ENCODE measurements at places on chromosomes 3 and 15. TPM values are rescaled to one million over a fixed set of nuclear protein-coding genes. Genes with fewer than 3 reads are reported as not detected.

DNA sequence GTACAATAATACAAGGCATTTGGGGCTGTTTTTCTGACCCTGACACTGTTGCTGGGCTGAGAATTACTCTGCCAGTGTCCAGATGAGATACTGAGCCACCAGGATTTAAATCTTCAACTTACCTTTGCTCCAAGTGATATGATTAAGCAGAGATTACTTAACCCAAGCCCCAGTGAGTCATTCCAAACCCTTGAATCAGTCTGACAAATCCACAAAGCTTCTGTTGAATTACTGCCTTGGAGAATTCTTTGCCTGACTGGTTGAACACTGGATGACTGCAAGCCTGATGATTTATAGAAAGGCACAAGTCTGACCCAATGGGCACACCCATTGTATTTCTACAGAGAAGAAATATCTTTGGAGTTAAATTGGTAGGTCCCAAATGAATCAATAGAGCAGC lies 88.2 kb upstream of the TSC22D2 start:
- DNase-seq, result no peak

GRCh38 chr3:47475029-47475569 lies 642 bp downstream of the SCAP start:
- DNase-seq, result no peak

DNA sequence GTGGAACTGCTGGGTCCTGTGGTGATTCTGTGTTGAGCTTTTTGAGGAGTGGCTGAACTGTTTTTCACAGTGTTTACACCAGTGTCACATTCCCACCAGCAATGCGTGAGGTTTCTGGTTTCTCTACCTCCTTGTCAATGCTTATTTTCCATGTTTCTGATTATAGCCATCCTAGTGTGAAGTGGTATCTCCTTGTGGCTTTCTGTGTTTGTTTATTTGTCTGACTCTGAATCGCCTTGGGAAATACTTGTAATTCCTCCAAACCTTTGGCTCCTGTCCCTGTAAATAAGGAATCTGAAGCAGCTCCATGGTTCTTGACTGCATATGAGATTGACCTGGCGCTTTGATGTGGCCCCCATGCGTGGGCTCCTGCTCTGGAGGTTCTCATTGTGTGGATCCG lies 20.6 kb downstream of the FAN1 start:
- no peak for DNase-seq

DNA sequence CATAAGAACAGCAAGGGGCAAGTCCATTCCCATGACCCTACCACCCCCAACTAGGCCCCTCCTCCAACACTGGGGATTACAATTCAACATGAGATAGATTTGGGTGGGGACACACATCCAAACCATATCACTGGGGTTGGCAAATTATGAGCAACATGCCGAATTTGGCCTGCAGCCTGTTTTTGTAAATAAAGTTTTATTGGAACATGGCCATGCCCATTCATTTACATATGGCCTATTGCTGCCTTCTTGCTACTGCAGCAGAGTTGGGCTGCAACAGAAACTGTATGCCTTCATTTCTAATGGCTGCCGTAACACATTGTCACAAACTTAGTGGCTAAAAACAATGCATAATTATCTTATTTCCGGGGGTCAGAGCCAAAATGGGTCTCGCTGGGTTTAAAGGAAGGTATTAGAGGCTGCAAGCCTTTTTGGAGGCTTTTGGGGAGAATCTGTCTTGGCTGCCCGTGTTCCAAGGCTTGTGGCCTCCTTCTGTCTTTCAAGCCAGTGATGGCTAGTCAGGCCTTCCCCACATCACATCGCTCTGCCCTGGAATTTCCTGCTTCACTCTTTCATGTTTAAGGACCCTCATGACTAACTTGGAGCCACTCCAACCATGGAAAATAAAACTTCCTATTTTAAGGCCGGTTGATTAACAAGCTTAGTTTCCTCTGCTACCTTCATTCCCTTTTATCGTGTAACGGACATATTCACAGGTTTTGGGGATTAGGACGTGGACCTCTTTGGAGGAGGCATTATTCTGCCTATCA lies 428.5 kb upstream of the PROK2 start:
- DNase-seq, result no peak

The C3orf33 gene
- 2.2 TPM for total RNA-seq

DNA sequence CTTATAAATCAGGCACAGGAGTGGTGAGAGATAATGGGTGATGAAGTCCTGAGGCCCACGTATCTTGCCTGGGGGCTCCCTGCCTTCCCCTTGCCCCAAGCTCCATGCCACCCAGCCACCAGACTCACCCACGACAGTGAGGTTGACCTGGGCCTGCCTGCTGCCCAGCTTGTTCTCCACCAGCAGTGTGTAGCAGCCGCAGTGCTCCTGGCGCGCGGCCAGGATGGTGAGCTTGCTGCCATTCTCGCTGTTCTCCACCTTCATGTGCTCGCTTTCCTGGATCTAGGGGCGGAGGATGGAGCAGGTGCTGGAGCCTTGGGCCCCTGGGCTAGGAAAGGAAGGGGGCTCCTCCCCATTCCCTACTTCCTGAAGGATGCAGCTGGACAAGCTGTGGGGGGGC lies 79.1 kb upstream of the HACD2 start:
- no peak for DNase-seq

The PLCB2 gene
- 12.0 TPM for total RNA-seq

The ANKRD63 gene
- total RNA-seq, result not detected

The MFSD1 gene
- total RNA-seq, result 173 TPM

GRCh38 chr3:18747383-18747782 lies 322.2 kb upstream of the SATB1 start:
- no peak for DNase-seq

- no peak for DNase-seq
These were observed 35.1 kb upstream of the EIF3J start for GRCh38 chr15:44501768-44502366.

The CHRD gene
- 8.5 TPM for total RNA-seq

DNA sequence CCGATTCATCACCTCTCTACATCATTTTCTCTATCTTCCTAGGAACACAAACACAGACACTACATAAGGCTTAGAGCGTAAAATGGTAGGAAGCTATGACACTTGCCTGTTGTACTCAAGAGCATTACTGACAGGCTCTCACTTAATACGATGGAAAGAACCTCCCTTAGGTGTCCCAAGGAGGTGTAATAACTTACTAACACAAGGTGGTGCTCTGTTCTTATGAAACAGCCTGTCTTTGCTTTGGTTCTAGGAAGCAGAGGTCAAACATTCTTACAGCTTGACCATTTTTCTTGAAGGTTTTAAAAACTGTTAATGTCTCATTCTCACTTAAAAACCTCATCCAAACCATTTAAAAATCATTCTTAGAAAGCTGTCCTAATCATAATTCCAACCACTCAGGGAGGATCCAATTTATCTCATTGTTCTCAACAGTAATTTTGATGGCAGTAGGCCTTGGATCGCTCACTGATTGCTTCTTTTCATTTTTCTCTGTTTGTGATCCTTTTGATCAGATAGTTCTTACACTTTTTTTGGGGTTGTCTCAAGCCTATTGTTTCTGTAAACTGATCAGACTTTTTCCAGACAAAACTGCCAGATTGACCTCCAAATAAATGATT lies 317.8 kb upstream of the AGTR1 start:
- no peak for DNase-seq

The CDC25A gene
- total RNA-seq, result 2.3 TPM

The LRRC3B gene
- 0.16 TPM for total RNA-seq

The TMCO5A gene
- not detected for total RNA-seq

The SLC9C1 gene
- 1.4 TPM for total RNA-seq

DNA sequence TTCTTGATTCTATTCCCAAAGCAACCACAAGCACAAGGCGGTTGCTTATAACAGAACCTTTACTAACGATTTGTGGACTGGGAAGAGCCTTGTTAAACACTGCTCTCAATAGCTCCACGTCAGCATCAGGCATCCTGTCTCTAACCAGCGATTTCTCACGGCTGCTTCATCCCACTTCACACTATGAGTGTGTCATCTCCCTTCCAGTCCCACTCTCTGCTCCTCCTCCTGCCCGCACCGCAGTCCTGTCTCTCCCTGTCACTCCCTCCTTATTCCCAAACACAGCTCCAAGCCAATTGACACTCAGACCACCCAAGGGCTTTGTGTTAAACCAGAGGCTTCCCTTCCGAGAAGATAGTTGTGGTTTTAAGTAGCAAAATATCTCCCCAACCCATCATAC lies 94.8 kb downstream of the ABHD5 start:
- DNase-seq, result no peak

The SI gene
- not detected for total RNA-seq

DNA sequence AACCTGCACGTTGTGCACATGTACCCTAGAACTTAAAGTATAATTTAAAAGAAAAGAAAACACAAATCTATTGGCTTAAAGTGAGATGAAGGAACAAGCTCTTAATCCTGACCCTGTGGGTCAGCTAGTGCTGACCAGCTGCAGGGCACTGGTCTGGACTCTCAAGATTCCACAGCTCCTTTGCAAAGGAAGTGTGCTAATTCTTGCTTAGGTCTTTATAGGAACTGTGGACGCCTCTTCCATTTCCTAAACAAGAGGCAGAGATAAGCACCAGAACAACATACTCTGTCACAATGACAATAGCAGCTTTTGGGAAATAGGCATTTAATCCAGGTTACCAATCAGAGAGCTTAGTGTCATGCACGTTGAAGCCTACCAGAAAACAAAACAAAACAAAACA lies 166.1 kb downstream of the ISL2 start:
- no peak for DNase-seq

DNA sequence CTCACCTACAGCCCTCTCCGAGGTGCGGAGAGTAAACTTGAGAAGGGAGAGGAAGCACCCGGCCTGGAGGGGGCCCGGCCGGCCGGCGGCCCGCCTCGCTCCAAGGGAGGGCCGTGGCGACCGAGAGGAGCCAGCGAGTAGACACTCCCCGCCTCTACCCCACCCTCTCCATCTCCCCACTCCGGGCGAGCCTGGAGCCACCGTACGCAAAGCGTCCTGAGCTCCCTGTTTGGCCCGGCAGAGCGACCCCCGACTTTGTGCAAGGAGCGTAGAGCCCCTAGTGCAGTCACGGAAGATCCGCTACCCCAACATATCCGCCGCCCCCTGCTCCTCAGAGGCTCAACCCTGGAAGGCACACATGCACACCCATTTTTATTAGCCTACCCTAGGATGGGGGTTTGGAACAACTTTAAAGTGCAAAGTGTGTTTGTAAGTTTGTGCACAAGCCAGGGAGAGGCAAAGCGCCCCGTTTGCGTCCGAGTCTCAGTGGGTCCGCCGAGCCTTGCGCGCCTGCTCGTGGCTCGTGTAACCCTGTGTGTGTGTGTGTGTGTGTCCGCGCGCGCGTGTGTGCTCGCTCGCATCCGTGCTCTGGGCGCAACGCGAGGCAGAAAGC lies 508 bp upstream of the SMAD6 start:
- DNase-seq, result no peak

GRCh38 chr15:87038404-87038803 lies 958.7 kb downstream of the AGBL1 start:
- no peak for DNase-seq

GRCh38 chr15:60325905-60326304 lies 71.9 kb downstream of the ANXA2 start:
- DNase-seq, result no peak

- DNase-seq, result no peak
These were observed 99.2 kb upstream of the TRPM1 start for GRCh38 chr15:31200735-31201151.

The UPK1B gene
- total RNA-seq, result 17.3 TPM
